Hypothalamus (tissue), 51 donors: ENCODE measurements at places on chromosomes 1 and 21.

GRCh38 chr1:1144122-1144842 lies 28.4 kb upstream of the C1orf159 start:
- no peak for DNase-seq

GRCh38 chr1:239802275-239802674 lies 289.4 kb upstream of the FMN2 start:
- no peak for DNase-seq

DNA sequence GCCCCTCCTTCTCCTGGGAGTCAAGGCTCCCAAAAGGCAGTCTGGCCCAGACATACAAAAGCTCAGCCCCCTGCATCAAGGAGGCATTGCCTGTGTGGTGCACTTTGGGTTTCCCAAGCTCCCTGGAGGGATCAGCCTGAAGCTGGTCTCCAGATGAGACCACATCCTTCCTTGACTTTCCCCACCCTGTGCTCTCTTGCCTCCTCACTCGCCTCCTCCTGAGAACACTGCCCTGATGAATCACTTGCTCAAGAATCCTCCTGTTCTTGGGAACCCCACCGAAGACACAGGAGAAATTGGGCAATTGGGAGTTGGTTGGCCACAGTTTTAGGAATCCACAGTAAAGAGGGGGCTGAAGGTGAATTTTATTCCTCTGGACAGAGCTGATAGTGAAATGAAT lies 34.8 kb upstream of the LYST start:
- no peak for DNase-seq

- no peak for DNase-seq
Measured at GRCh38 chr1:206501881-206502280, 5.5 kb upstream of the RASSF5 start.

GRCh38 chr1:30974536-30974935 lies 66.0 kb upstream of the SDC3 start:
- DNase-seq: no peak

- DNase-seq: no peak
Measured at GRCh38 chr1:39324888-39325287, 120.4 kb downstream of the MACF1 start.

GRCh38 chr1:36572906-36573305 lies 90.2 kb upstream of the CSF3R start:
- no peak for DNase-seq

DNA sequence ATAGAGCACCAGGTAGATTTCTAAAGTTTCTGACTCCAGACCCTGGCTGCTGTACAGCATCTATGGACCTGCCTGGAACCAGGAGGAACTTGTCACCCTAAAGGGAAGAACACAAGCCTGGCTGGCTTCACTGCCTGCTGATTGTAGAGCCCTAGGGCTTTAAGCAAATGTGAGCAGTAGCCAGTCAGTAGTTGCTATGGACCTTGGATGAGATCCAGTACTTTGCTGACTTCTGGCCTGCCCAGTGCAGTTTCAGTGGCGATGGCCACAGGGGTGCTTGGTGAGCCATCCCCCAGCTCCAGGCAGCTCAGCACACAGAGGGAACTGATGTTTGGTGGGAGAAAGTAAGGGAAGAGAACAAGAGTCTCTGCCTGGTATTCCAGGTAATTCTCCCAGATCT lies 68.4 kb downstream of the ATP6V1G3 start:
- DNase-seq: no peak

- no peak for DNase-seq
Measured at GRCh38 chr1:56334047-56334446, 245.3 kb downstream of the PLPP3 start.

DNA sequence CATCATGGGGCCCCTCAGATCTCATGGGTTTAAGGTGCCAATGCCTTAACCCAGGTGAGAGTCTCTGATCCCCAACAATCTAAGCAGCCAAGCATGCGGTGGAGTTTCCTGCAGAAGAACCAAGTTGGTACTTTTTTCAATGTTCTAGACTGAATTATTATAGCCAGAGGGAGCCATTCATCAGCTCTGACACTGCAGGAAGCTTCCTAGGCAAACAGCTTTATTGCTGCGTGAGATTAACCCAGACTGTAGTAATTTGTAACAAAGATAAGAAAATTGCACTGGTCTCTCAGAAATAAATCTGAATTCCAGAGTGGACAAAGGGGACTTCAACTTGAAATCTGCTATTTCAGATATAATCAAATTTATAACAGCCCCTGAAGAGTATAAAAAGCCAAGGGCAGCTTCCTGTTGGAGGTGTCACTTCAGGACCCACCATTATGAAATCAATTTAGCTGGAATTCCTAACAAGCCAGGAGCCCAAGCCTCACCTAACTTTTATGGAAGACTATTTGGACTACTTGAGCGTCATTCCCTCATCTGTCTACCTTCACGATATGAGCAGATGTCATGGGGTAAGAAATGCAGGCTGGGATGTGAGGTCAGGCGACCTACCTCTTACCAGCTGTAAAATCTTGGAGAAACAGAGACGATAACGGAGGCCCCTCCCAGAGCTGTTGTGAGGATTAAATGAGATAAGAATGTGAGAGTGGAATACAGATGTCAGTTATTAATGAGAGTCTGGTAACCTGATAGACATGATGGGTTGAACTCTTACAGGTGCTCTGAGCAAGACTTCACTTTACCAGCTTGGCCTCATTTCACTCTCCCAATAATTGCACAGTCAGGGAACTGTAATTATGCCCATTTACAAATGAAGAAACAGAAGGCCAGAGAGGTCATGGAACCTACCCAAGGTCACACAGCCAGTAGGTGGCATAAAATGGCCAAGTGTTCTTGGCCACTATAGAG lies 135.1 kb downstream of the RRAGC start:
- DNase-seq: no peak

DNA sequence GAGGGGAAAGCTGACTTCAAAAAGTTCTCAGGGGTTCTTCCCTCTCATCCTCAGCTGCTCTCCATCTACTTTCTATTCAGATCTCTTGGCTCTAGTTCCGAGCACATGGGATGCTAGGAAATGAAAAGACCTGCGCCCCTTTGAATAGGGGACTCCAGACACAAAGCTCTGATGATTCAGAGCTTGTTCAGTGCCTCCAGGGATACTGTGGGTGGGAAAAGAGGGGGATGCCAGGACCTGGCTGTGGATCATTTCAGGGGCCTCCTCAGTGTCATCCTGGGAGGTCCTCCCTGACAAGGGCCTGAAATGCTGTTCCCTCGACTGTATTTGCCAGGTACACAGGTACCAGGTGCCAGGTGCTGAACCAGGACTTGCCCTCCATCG lies 943 bp upstream of the KIAA0040 start:
- no peak for DNase-seq

GRCh38 chr1:58895559-58896145 lies 111.8 kb upstream of the JUN start:
- no peak for DNase-seq

- DNase-seq: no peak
Measured at GRCh38 chr1:59690171-59690930, 124.4 kb upstream of the HOOK1 start.

DNA sequence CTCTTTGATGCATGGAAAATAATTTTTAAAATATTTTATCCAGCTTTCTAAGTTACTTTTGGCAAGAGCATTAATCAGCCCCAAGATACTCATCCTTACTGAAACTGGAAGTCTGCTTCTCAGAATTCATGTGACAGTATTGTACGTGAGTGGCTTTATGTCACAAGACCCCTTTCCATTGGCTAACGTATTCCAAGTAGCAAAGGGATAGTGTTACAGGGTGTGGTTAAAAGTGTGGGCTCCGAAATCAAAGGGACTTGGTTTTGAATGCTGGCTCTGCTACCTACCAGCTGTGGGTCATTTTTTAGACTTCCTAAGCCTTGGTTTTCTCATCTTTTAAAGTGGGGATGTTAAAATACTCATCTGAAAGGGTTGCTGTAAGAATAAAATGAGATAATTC lies 91.7 kb downstream of the RHOU start:
- no peak for DNase-seq

GRCh38 chr1:111332190-111332589 lies 41.5 kb downstream of the CHIA start:
- no peak for DNase-seq

DNA sequence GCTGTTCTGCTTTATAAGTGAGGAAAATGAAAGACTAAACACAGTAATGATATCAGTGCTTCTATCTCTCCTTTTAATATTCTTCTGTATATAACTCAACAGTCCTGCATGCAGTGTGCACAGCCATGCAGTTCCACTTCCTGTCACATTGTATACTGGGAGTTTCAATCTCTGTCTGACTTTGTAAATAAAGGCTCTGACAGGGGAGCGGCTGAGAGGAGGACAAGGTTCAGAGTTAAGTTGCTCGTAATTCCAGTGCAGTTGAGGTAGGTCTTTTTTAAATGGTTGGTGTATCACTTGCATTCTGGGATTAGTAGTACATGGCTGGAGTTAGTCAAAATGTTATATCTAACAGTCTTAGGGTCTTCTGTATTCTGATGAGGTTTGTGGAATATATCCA lies 264.5 kb downstream of the OLFM3 start:
- no peak for DNase-seq

DNA sequence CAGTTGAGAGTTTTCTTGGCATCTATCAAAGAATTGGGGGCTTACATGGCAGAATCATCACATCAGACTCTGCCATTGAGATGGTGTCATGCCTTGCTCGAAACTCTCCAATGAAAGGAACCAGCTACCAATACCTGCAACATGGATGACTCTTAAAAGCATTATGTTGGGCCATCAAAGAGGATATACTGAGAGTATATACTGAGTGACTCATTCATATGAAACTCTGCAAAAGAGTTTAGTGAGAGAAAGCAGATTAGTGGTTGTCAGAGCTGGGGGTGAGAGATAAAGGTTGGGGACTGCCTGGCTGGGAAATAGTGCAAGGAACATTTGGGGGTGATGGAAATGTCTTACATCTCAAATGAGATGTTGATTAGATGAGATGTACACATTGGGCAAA lies 14.7 kb upstream of the HMGB4 start:
- DNase-seq: no peak

GRCh38 chr1:225533238-225533637 lies 105.4 kb upstream of the LBR start:
- DNase-seq: no peak

- no peak for DNase-seq
Measured at GRCh38 chr21:43737158-43737950, 18.4 kb downstream of the PDXK start.

GRCh38 chr1:10673109-10673711 lies 123.2 kb downstream of the CASZ1 start:
- DNase-seq: no peak
